Kidney glomerular epithelial cell (primary cell): ENCODE measurements at places on chromosomes 2 and 18.

GRCh38 chr18:32576296-32576916, 105.7 kb upstream of the GAREM1 start:
- peak; percentile 23 for DNase-seq

- no peak for DNase-seq
Observed at GRCh38 chr2:121303531-121304263, 18.7 kb upstream of the TFCP2L1 start.

- DNase-seq, result no peak
Observed at GRCh38 chr2:106516436-106516835, 29.3 kb downstream of the CD8B2 start.

DNA sequence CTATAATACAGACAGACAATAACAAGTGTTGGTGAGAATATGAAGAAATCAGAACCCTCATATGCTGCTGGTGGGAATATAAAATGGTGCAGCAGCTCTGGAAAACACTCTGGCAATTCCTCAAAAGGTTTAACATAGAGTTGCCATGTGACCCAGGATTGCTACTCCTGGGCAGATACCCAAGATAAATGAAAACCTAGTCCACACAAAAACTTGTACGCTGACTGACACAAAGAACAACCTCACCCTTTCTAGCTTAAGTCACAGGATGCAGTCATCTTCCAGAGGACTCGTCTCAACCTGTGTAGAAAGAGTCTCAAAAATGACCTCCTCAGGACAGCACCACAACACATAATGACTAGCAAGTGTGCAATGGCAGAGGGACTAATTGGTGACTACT, 71.6 kb upstream of the ACAA2 start:
- DNase-seq, result no peak

GRCh38 chr2:12728221-12728777, 11.6 kb downstream of the TRIB2 start:
- no peak for DNase-seq

DNA sequence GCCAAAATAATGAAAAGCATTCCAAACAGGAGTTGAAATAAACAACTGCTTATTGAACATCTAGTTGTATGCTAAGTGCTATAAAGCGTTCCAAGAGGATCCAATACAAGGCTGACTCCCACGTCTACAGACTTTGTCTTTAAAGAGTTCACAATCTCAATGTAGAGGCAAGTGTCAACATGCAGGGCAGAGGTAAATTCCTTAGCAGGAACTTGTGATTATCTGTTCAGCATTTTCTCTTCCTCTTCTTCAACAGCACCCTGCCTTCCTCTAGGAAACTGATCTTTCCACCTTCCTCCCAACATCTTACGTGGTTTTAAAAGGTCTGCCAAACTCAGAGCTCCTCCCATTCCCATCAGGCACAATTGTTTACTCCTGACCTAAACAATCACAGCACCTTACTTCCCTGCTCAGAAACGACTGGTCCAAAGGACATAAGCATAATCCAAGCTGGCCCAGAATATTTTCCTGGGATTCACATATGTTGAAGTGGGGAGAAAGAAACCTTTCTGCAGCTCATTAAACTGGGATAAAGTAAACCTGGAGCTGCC, 83.9 kb downstream of the ITSN2 start:
- no peak for DNase-seq

GRCh38 chr18:63319383-63320122, at the start of gene BCL2:
TSS of gene BCL2 (minus strand) at chr18:63319769.
- peak; percentile 29 for DNase-seq

GRCh38 chr18:78741381-78742217, 238.0 kb upstream of the SALL3 start:
- DNase-seq, result no peak

DNA sequence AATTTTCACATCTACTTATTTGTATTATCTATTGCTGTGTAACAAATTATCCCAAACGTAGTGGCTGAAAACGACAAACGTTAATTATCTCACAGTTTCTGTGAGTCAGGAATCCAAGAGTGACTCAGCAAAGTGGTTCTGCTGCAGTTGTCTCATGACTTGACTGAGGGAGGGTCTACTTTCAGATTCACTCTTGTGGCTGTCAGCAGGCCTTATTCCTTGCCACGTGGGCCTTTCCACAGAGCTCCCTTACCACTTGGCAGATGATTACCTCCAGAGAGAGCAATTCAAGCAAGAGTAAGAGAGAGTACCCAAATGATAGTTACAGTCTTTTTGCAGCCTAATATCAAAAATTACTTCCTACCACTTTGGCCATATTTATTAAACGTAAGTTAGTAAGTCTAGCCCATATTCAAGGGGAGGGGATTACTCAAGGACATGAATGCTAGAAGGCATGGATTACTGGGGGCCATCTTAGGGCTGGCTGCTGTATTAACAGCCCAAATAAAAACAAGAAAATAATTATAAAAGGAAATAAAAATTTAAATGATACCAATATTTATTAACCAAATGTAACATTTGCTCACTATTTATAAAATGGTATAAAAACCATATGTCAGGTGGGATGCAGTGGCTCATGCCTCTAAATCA, 48.7 kb upstream of the NBEAL1 start:
- DNase-seq, result no peak

DNA sequence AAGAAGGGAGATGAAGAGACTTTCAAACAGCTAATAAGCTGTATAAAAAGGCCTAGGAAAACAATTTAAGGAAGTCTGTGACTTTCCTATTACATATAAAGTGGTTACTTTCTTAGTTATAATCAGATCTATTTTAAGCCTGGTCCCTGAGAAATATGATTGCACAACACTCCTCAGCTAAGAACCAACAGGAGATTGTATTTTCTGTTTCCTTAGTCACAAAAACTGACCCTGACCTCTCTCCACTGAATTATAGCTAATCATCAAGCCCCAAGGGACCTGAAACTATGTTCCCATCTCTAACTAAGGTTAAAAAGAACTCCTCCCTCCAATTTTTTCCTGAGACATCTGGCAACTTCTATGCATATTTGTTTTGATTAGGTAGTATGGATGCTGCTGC, 106.9 kb downstream of the ROCK1 start:
- DNase-seq, result no peak

DNA sequence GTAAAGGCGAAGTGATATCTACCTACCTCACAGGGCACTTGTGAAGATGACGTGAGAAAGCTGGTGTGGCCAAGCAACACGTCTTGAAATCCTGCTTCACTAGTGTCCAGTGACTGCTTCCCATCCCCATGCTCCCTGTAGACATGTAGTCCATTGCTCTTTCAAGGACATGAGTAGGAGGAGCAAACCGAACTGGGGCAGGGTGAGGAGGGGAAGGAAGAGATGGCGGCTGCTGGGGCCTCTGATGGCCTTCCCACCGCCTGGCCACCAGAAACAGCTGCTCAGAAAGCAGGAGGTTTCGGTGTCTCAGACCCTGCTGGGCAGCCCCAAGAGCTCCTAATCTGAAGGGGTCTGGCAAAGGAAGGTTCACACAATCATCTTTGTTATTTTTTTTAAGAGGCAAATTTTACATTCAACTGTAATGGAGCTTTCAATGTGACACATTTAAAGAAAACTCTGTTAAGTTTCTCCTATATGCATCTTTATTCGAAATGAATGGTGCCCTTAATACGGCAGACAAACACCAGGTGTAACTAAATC, 14.7 kb downstream of the CPLX4 start:
- DNase-seq, result no peak

DNA sequence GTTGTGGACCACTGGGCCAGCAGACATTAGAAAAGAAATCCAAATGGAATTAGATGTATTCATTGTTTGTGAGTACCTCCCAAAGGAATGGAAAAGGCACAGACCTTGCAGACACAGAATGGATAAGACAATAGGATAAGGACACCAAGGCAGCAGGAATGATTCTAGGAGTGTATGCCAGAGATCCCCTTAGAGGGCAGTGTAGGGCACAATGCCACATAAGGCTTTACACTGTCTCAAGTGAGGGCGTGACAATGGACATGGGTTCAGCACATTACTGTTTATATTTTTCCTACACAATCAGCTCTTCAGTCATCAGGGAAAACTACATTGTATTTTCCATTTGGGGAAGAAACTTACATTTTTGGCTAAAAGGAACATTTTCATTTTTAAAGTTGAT, 250.9 kb downstream of the PTH2R start:
- DNase-seq, result no peak

DNA sequence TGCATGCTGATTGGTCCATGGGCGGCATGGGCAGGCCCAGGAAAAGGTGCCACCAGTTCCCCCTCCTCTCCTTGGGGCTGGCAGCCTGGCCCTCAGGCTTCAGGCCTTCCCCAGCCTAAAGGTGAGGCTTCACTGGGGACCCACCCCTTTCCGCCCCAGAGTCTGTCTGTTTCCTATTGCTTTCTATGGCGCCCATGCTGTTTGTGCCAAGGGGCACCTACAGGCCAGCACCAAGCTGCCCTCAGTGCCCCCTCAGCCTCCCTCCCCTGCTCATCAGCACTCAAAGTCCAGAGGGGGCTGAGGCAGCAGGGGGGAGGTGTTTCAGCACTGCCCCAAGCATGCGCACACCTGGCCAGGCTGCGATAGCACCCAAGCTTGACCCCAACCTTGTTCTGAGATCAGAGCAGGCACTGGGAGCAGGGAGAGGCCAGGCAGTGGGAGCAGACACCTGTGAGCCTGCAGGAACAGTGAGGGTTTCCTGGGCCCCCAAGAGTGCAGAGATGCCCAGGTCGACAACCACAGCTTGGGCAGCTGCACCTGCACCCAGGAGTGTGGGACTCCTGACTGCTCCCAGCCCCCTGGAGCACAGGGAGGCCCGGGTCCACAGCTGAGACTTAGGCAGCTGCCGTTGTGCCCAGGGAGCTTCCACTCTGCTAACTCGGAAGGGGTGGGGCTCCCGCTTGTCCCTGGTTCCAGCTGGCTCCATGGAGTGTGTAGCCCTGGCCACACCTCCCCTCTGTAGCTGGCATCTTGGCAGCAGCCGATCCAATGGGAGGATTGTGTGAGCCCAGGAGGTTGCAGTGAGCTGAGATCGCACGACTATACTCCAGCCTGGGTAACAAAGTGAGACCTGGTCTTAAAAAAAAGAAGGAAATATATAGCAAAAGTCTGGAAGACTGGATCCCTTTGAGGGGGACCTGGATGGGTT, 69.1 kb downstream of the NCAPH start:
- DNase-seq, result no peak

DNA sequence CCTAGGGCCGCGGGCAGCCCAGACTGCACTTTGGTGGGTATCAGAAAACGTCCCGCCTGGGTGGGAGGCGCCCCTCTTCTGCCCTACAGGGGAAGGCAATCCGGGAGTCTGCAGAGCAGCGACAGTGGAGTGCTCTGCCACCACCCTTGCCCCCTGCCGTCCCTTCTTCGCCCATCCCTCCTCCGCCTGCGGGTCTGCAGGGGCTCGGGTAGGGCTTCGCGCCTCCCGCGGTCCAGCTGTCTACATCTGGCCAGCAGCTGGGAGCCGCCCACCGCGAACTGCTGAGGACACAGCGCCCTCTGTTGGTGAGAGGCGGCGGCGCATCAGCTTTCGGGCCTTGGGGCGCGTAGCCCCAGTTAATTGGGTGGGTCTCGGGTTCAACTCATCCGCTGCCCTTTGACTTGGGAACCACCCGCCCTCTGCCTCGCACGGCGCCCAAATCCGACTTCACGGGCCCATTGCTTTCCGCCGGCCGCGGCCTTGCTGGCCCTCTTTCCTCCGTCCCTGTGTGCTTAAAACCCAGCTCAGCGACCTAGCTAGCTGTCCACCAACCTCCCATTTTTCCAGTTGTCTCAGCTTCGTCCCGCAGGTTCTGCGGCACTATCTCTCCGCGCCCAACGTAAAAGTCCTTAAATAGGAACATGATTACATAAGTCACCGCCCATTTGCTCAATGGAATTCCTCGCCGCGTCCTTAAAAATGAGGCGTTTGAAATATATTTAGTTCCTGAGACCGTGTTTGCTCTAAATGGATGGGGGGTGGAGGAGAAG, 17.6 kb downstream of the WNT10A start:
- DNase-seq, result no peak

DNA sequence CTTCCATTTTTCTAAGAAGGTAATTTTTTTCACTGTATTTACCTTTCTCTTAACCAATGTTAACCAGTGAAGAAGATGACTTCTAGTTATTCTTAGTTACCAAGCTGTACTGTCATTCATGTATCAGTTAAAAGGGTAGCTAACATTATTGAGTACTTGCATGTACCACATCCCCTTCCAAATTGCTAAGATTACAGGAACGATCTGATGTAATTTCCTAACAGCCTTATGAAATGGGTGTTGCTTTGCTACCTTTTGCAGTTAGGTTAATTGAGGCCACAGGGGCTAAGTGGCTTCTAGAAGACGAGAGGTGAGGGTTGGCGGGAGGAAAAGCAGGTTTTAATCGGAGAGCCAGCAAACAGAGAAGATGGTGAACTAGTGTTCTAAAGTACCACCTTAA, 1.8 kb upstream of the SULT6B1 start:
- no peak for DNase-seq

DNA sequence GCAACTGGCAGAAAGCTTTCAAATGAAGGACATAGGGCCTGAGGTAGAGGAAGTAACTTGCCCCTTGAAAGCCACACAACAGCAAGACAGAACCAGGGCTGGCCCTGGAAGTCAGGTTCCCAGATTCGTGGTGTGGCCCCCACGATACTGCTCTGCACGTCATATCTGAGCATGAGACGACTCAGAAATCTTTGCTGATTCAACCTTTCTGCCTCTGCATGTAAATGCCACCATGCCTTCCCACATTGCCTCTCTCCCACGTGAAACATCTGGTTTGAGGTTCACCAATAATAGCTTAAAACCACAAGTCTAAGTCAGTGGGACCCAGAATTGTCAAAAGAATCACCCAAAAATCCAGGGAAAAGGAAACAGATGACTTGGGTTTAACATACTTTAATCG, 214.0 kb upstream of the TRIB2 start:
- no peak for DNase-seq

DNA sequence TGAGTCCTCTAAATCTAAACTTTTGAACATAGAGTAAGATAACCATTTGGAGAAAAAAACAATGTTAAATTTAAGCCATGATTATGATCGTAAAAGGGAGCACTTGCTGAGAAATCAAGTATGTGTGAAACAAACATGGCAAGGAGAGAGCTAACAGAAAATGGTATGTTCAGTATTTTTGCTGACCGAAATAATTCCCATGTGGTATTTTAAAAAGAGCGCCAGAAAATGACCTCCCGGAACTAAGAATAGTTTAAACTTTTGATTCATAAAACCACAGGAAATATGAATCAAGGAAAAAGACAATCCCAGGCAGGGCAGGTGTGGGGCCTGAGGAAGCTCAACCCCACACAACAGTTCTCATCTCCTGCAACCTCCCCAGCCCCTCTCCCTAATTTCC, 74.2 kb downstream of the DOCK10 start:
- DNase-seq, result no peak

- no peak for DNase-seq
Observed at GRCh38 chr18:69622184-69622583, 221.5 kb downstream of the DOK6 start.
